Cardiac septum (tissue), 1 donor: ENCODE measurements at places on chromosomes 13 and 19. TPM values are rescaled to one million over a fixed set of nuclear protein-coding genes. Genes with fewer than 3 reads are reported as not detected.

The NOTCH3 gene
- total RNA-seq: 60.0 TPM

The KHSRP gene
- total RNA-seq: 87.6 TPM

The FAM216B gene
- total RNA-seq: 0.22 TPM

The KCTD4 gene
- not detected for total RNA-seq

- no peak for DNase-seq
These were observed 29.5 kb downstream of the SLC15A1 start for GRCh38 chr13:98722958-98723357.

- no peak for DNase-seq
These were observed 28.2 kb downstream of the GPC6 start for GRCh38 chr13:93254775-93255174.
